ENCODE measurements at places on chromosomes 12 and 14. TPM values are rescaled to one million over a fixed set of nuclear protein-coding genes. Genes with fewer than 3 reads are reported as not detected.

The DTX1 gene
- 19.1 TPM for total RNA-seq

The ARL1 gene
- 113 TPM for total RNA-seq

The ARHGDIB gene
- 23.1 TPM for total RNA-seq

The TAS2R9 gene
- total RNA-seq, result not detected

The ARHGEF40 gene
- total RNA-seq, result 80.2 TPM

The DLK1 gene
- 112 TPM for total RNA-seq

The HSPB8 gene
- 26.3 TPM for total RNA-seq

The SAMD15 gene
- 4.7 TPM for total RNA-seq

The CLEC1A gene
- total RNA-seq, result 3.7 TPM

The CPM gene
- 12.9 TPM for total RNA-seq

The LPAR5 gene
- 0.88 TPM for total RNA-seq

The P3H3 gene
- 97.3 TPM for total RNA-seq

The ERGIC2 gene
- total RNA-seq, result 77.4 TPM

The FBXO34 gene
- total RNA-seq, result 52.6 TPM

The RHEBL1 gene
- 0.77 TPM for total RNA-seq

The STAC3 gene
- 55.6 TPM for total RNA-seq

The NTF3 gene
- 3.3 TPM for total RNA-seq

The MORN3 gene
- total RNA-seq, result 0.99 TPM

The MANSC4 gene
- not detected for total RNA-seq

The CFAP54 gene
- 4.7 TPM for total RNA-seq

The CLBA1 gene
- 9.3 TPM for total RNA-seq

The BCL11B gene
- 4.4 TPM for total RNA-seq

The PTPRO gene
- 51.3 TPM for total RNA-seq

The NCKAP5L gene
- total RNA-seq, result 22.6 TPM

Measured in camera-type eye (tissue), 1 donor.